Stimulated activated CD8-positive, alpha-beta memory T cell treated with anti-CD3 and anti-CD28 coated beads, Interleukin-15, amount 100 ng/mL, for 24 hours (primary cell): ENCODE measurements at places on chromosomes 1 and 21.

DNA sequence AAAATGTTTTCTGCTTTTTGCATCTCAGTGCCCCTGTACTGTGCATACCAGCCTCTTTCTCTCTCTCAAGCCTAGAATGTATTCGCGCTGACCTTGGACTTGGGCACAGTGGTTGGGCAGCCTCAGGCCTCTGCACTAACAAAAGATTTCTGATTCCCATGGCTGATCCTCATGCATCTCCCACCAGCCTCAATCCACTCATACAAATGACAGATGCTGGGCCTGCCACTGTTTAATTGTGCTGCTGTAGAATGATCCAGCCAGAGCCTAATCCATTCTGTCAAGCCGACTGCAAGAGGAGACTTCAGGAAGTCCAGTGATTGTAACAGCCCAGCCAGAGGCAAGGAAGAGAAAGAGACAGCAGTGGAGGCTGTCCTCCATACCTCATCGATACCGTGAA lies 180.8 kb downstream of the ASTN1 start:
- no peak for DNase-seq

GRCh38 chr1:214584805-214585766 lies 17.9 kb upstream of the CENPF start:
- DNase-seq = no peak

- no peak for DNase-seq
These were observed 266.5 kb upstream of the USP24 start for GRCh38 chr1:55481634-55482033.

DNA sequence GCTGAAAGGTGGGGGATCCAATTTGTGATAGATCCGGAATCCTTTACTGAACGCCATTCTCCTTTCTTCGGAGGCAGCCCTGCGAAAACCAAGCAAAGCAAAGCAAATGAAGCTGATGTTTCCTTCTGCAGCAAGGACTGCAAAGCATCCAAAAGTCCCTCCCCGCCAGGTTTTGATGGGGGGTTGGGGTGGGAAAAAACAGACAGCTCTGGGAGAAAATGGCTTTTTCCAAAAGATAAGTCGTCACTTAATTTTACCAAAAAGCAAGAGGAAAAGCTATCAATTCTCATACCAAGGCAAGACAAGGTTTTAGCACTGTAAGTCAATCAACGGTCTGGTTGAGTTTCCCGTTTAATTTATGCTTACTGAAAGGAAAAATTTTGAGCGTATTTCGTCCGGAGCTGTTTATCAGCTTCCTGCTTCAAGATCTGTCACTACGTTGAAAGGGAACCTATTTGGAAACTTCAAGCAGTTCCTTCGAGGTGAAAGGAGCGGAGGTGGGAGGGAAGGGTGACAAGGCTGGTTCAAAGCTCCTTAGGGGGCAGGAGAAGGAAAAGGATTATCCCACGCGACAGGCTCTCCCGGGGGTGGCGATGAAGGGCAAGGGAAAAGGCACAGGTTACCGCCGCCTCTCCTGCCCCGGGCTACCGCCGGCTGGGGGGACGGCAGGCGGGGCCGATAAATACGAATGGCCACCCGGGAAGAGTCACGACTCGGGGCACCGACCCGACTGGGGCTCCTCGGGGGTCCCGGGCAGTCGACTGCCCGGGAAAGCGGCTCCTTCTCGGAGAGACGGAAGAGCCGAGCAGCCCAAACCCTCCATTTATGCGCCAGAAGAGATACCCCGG lies 750 bp downstream of the SYNJ1 start:
- DNase-seq = no peak

GRCh38 chr1:19780267-19780877 lies 19.3 kb downstream of the TMCO4 start:
- no peak for DNase-seq

DNA sequence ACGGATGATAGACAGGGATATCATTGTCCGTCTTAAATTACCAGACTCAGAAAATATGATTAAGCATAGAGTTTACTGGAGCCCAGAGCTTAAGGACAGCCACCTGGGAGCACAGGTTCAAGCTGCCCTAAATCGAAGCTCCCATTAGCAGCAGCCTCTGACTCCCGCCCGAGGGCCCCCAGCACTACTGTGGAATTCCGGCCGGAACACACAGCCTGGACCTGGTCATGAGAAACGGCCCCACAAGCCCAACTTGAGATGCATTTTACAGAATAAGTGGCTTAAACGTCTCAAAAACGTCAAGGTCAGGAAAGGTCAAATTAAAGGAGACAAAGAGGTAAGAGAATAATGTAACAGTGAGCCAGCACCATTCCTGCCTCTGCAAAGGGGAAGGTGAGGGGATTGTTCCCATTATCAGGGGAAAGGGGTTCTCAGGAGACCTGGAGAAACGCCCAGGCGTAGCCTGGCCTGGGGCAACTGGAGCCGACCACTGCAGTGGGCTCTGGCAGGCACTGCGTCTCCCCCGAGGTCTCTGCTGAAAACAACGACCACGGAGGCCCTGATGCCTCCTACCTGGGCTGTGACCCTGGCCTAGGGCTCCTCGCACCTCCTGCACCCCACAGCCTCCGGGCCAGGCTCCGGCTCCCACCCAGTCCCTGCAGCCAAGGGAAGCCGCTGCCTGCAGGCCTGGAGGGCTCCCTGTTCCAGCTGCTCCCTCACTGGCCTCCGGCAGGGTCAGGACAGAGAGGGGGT lies 11.5 kb upstream of the COL6A1 start:
- DNase-seq = no peak

DNA sequence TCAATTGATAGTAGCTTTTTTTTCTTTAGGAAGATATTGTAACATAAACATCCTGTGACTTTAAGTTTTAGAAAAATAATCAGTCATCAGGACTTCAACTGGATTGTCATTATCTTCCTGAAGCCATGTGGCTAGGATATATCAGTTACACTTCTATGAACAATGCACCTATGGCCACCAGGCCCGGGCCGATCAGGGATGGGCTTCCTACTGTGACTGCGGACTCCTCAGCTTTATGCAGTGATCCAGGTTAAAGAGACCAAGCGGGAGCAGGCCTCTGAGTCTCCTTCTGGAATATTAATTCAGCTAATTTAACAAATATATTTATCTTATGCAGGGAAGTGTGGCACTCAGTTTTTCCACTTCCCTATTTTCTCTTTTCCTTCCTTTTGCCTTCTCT lies 200.6 kb downstream of the ADGRL2 start:
- DNase-seq = no peak

DNA sequence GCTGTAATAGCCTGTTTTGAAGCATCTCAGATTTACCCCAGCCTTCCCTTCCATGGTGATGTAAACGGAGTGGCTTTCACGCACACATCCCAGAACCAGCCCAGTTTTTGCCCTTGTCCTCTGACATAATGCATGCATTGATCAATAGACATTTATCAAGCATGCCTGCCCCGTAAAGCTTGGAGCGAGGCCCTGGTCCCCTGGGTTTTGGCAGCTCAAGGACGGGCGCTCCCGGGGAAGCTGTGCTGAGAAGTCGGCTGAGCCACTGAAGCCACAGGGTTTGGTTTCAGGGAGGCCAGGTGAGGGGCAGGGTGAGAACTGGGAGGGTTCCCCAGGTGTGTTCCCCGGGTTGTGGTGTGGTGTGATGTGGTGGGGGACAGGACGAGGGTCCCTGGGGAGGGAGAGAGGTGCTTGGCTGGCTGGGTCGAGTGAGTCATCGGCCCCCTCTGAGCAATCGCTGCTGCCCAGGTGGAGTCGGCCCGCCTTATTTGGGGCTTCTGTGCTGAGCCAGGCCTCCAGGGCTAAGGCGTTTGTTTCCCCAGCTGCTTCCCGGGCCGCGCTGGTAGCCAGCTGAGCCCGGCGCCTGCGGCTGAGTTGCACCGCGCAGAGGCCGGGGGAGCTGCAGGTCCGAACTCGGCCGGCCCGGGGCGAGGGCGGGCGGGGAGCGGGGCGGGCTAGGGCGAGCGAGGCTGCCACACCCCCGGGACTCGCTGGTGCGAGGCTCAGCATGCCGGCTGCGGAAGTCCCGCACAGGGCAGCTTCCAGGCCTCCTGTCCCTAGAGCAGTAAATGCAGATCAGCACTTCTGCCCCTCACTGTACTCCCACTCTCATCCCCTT lies 23.6 kb downstream of the ATP2B4 start:
- no peak for DNase-seq

GRCh38 chr1:174726167-174726879 lies 273.4 kb upstream of the CACYBP start:
- DNase-seq = no peak

GRCh38 chr1:2411801-2412394 lies 466 bp downstream of the PEX10 start:
- no peak for DNase-seq

DNA sequence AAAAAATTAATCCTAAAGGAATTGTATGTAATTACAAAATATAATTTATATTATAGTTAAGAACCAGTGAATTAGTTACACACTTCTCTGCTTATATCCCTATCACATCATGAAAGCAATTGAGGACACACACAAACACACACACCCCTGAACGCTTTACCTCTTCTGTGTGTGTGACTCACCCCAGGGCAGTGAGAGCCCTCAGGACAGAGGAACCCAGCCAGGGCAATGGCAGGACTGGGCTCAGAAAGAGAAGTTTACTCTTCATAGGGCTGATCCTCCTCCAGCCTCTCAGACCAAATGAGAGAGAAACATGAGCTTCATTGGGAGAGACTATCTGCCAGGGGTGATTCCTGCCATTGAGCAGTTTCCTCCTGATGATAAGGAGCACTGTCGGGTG lies 38.1 kb downstream of the SLC44A3 start:
- DNase-seq = no peak
